AG08395 (cell line): ENCODE measurements at places on chromosomes 3 and 15.

DNA sequence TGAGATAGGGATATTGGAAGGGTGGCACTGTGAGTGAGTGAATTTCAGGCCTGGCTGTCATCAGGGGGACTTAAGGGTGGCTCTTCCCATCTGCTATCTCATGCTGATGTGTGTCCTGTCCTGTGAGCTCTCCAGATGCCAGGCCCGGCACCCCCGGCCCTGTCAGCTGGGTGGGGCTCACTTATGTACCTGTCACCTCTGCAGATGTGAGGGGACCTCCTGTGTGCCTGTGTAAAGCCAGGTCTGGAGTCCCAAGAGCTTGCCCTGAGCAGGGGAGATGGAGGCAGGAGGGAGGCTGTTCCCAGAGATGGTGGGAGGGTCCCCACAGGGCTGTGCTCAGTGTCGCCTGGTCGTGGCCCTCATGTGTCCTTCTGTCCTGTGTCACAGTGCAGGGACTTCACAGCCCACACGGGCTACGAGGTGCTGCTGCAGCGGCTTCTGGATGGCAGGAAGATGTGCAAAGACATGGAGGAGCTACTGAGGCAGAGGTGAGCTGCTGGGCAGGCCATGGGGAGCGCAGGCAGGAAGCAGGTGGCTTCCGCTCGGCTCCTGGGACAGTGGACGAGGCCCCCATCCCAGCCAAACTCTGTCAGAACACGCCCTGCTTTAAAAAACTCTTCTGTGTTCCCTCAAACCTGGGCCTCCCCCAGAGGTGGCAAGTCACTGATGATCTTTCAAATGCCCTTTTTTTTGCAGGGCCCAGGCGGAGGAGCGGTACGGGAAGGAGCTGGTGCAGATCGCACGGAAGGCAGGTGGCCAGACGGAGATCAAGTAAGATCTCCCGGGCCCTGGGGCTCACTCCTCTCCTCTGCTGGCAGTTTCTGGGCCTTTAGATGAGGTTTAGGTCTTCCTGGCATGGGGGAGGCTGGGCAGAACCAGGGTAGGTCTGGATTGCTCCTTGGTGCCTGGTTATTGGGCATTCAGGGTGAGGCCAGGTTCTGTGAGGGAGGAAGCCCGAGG is 23.1 kb downstream of the PSTPIP1 start:
- no peak for DNase-seq

GRCh38 chr3:179688850-179689249 is 36.0 kb downstream of the USP13 start:
- peak; percentile 33 for DNase-seq

- no peak for DNase-seq
Observed at GRCh38 chr3:20480786-20481365, 294.9 kb upstream of the SGO1 start.

- no peak for DNase-seq
Observed at GRCh38 chr3:48334605-48335004, 1.1 kb upstream of the SPINK8 start.

GRCh38 chr3:140207541-140207940 is 272.6 kb downstream of the CLSTN2 start:
- DNase-seq: no peak

GRCh38 chr15:44719293-44719999 is 8.1 kb downstream of the B2M start:
- DNase-seq: no peak

DNA sequence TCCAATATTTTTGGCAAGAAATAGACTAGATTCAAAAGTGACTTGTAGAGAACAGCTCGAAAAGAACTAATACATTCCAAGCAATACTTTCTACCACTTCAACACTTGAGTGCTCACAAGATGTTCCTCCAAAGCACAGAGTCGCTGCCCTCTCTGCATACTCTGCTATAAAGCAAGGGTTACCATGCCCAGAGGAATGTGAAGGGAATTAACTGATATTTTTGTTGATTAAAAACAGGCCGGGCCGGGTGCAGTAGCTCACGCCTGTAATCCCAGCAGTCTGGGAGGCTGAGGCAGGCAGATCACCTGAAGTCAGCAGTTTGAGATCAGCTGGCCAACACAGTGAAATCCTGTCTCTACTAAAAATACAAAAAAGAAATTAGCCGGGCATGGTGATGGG is 57.6 kb upstream of the CSPG5 start:
- no peak for DNase-seq

GRCh38 chr3:28173836-28174235 is 67.6 kb upstream of the CMC1 start:
- DNase-seq: no peak

DNA sequence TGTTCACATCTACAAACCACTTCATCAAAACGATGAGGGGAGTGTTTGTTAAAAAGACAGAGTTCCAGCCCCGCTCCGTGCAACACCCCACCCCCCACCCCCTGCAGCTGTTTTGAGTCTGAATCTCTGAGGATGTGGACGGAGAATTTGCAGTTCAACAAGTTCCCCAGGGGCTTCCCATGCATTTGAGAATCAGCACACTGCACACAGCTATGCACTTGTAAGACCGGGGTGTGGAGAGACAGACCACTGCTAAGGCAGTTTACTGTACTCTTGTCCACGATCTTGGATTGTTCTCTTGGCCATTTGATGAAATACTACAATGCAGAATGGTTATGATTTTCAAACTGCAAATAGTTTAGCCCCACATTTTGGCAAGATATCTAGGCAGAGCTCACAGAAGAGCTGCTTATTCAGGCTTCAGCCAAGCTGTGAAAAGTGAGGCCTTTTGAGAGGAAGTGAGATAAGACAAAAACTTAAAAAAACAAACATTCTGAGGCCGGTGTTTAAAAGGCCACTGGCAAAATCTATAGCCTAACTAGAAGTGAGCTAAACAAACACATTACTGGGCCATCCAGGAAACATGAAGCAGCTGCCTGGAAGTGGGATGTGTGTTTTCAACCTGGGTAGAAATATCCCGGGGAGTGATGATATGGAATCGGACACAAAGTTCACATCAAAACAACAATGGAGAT is 308.2 kb upstream of the ADAMTS9 start:
- no peak for DNase-seq

DNA sequence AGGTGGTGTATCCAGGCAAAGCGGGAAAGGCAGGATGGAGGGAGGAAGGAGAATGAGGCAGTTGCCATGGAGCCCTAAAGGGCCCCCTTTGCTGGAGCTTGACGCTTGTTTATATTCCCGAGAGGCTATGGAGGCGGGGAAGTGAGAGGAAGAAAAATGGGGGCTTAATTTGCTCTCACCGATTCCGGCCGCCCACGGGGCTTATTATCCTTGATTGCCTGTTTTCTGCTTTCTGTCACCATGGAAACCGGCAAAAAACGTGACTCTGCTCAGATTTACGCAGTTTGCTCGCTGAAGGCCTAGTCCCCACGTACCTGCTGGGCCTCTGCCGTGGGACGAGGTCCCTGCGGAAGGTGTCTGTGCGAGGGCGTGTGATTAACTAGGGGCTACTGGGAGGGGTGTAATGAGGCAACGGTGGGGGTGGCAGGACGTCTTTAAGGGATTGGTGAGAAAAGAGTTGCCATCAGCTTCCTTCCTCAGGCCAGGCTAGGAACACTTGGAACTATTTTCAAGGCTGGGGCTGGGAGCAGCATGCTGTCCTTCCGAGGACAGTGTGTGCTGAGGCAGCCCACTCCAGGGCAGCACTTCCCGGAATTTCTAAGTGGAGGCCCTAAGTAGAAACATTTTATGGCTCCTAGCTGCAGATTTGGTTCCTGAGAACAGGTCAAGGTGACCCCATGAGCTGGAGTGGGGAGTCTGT is 110.8 kb upstream of the NDN start:
- no peak for DNase-seq

- peak; percentile 89 for DNase-seq
Observed at GRCh38 chr3:195133462-195133861, 137.5 kb downstream of the XXYLT1 start.

- DNase-seq: no peak
Observed at GRCh38 chr3:128548426-128549282, 55.7 kb upstream of the GATA2 start.

GRCh38 chr15:48992096-48992495 is 28.4 kb upstream of the SHC4 start:
- DNase-seq: no peak

DNA sequence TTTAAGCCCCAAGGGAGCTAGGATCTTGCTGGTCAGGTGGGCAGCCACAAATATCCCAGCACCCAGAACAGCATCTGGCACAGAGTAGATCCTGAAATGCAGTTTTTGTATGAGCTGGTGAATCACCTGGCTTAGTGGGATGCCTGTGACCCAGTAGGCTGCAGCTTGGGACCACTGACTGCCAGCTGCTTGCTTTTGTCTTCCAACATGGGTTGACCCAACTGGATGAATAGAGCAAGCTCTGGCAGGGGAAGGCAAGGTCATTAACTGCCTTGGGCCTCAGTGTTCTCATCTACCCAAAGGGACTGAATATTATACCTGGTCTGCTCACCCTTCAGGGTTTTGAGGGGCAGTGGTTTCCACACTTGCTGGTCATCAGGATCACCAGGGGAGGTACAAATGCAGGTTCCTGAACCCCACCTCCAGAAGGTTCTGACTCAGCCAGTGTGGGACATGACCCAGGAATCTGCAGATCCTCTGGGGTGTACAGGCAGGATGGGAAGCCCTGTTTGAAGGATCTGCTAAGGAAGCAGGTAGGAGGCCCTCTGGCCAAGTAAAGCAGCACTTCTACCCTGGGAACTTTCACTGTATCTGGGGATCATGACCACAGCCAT is 55.4 kb downstream of the ITGA11 start:
- no peak for DNase-seq

GRCh38 chr3:59069838-59070237 is 20.0 kb upstream of the CFAP20DC start:
- DNase-seq: no peak

DNA sequence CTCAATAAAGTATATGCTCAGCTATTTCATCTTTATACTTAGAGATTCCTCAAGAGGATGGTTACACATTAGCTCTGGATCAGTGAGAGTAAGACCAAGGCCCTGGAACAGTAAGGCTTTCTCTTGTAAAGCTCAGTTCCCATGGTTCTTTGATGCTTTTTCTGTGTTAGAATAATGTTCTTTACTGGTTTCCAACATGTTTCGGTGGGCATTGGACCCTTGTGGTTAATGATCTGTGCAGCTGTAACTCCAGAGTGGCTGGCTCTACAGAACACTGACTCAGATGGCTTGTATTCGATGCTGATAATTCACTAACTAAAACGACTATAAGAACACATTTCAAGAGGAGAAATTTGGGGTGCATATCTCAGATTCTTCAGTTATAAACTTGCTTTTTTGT is 114.7 kb downstream of the AKAP13 start:
- DNase-seq: no peak

- DNase-seq: peak; percentile 32
Observed at GRCh38 chr3:115836944-115837343, 213.6 kb downstream of the GAP43 start.
